Activated CD4-positive, alpha-beta T cell treated with anti-CD3 and anti-CD28 coated beads, Interleukin-2, Interleukin-4, amounts not matched to agents 100 ng/mL and 50 ng/mL, durations not matched to agents 16 hours and 8 hours (primary cell): ENCODE measurements at places on chromosomes 1 and 21.

DNA sequence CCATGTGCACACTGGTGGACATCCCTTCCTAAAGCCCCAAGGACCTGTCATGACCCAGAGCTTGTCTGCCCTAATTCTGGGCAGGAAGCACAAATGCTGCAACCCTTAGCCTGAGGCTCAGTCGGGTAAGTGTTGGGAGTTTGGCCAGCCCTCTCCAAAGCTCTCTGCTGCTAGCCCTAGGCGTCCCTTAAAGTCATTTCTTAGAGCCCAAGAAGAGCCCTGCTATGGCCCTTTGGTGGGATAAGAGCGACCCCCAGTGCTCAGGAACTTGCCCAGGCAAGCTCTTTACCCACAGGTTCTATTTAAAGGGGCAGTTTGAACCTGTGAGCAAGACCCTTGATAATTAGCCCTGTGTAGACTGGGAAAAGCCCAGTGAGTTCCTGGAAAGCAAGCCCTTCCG, 356.8 kb downstream of the RRAGC start:
- DNase-seq = no peak

GRCh38 chr1:193036337-193037047, 22.7 kb downstream of the UCHL5 start:
- no peak for DNase-seq

GRCh38 chr1:201545851-201546492, 7.0 kb downstream of the NAV1 start:
- DNase-seq = no peak

DNA sequence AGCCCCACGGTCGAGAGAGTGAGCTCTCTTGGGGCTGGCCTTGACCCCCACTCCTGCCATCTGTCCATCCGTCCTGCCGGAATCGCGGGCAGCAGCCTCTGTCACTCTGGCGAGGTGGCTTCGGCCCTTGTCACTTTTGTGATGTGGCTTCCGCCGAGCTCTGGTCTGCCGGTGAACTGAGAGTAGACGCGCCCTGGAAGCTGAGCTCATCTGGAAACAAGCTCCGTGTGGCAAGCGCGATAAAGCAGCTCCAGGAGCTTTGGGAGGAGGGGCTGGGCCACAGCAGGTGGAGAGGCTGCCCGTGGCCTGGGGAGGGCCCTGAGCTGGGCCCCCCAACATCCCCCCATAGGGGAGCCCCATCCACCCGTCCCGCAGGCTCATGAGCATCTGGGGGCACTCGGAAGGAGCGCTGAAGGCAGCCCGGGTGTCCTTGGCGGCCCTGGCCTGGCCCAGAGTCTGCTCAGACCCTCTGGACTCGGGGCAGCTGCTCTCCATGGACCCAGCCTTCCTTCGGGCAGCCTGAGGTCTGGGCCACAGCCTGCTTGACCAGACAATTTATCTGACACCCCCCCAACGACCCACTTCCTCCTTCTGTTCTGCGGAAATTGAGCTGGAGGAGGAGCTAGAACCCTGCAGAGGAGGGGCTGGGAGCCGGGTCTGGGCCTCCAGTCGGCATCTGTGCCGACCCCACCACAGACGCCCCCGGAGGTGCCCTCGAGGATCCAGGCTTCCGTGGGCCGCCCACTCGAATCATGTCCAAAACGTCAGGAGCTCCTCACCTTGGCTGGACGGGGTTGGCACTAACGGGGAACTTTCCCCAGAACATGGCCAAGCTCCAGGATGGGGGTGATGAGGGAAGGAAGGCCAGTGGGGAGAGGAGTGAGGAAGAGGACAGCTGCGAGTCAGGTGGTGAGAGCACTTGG, 59.1 kb downstream of the SLC19A1 start:
- peak; percentile 33 for DNase-seq
